ENCODE measurements at places on chromosomes 12 and 14.

GRCh38 chr12:120847814-120848213 lies 56.3 kb downstream of the SPPL3 start:
- DNase-seq, result no peak

- DNase-seq, result no peak
Observed at GRCh38 chr12:11732023-11732422, 82.5 kb downstream of the ETV6 start.

- peak; percentile 68 for DNase-seq
Observed at GRCh38 chr12:12983420-12984035, 16.5 kb downstream of the HEBP1 start.

DNA sequence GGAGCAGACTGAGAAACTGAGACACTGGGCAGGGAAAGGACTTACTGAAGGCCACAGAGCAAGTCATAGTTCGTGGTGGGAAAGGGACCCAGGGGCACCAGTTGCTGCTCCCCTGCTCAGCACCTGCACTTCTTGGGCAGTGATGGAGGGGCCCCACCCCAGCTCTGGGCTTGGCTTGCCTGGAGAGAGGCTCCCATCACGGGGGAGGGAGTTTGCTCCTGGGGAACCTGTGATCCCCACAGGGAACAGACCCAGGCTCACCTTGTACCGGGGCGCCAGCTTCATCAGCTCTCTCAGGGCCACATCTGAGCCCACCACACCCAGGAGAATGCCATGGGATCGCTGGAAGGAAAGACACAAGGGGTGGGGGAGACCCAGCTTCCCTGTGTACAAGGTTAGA lies 39.8 kb downstream of the CACNA2D4 start:
- DNase-seq, result no peak
